ENCODE measurements at places on chromosomes 11 and 22.

DNA sequence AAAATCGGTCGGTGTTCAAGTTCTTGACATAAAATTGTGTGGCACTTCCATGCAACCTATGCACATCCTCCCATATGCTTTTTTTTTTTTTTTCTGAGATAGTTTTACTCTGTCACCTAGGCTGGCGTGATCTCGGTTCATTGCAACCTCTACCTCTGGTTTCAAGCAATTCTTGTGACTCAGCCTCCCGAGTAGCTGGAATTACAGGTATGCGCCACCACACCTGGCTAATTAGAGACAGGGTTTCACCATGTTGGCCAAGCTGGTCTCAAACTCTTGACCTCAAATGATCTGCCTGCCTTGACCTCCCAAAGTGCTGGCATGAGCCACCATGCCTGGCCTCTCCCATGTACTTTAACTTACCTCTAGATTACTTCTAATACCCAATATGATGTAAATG is 15.0 kb downstream of the GLB1L3 start:
- DNase-seq = no peak

DNA sequence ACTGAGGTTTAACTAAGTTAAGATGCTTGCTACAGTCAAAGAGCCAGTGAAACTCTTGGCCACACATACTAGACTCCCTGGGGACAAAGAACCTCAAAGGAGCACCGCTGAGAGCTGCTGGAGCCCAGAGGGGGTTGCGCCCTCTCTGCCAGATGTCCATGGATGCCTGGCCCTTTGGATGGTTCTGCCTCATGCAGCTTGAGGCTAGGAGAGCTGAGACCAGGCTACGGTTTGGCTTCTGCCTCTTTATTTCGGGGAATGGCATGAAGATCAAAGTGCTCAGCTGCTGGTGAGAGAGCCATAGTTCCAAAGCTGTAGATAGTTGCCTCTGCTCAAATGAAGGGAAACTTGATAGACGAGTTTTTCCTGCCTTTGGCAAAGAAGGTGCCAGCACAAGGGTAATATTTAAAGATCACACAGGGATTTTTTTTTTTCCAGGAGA is 43.0 kb downstream of the RASSF10 start:
- no peak for DNase-seq

DNA sequence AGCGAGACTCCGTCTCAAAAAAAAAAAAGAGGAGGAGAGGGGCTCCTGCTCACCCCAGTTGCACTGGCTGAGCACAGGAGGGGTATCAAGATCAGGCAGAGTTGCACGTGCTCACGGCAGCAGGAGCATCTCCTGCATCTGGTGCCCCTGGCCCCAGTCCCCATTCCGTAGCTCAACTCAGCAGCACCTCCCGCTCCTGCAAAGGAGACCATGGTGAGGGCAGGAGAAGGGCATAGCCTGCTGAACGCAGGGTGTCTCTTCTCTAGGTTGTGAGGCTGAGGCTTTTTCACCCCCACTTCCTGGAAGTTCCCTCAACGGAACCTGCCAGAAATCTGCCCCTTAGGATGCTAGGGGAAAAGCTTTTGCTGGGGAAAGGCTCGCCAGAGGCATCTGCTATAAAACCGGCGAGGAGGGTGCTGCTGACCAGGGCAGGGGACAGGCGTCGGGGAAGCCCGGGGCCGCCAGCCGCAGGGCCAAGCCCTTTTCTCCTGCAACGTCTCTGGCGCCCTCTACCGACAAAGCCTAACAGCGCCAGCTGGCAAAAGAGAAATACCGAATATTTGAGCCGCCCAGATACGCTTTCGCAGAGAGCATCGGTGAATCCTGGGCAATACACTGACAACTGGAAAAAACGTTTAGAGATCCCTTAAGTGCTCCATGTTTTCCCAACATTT is 1.0 kb upstream of the PPP6R2 start:
- DNase-seq = peak; percentile 84

DNA sequence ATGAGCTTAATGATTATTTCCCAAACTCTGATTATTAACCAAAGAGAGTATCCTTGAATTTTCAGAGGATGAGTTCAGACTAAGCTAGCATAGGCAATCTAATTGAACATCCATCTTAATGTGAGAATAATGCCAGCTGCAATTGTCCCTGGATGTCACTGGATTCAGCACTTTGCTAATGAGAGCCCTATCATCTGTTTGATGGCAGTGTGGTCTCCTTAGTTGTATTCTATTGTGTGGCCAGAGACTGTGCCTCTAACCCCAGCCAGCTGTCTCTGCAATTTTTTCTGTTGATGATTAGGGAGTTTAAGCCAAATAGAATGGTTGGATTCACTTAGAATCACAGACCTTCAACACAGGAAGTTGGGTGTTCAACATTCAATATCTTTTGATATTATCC is 1249.5 kb downstream of the FAM181B start:
- DNase-seq = no peak

GRCh38 chr11:74417860-74418508 is 19.8 kb upstream of the PGM2L1 start:
- DNase-seq = peak; percentile 38

- DNase-seq = no peak
Measured at GRCh38 chr11:78197816-78198215, 9.1 kb downstream of the USP35 start.

GRCh38 chr22:46661221-46661851 is 41.1 kb downstream of the GRAMD4 start:
- DNase-seq = no peak

DNA sequence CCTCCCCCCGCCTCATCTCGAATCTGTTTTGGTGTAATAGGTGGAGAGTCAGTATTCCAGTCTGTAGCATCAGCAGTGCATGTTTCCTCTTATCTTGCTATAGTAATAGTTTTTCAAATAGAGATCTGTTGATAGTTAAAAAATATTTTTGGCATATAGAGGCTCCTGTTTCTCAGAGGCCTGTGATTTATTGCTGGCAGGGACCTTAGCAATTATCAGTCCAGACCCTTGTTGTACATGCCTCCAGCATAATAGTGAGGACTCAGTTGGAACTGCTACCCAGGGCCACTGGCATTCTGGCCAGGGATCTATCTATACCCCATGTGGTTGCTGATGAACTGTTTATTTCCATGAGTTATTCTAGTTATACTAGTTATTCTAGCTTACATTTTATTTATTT is 52.6 kb downstream of the SPECC1L start:
- DNase-seq = no peak

- no peak for DNase-seq
Measured at GRCh38 chr11:1295591-1295990, 13.8 kb downstream of the TOLLIP start.

- DNase-seq = no peak
Measured at GRCh38 chr11:99554232-99554903, 533.6 kb downstream of the CNTN5 start.

DNA sequence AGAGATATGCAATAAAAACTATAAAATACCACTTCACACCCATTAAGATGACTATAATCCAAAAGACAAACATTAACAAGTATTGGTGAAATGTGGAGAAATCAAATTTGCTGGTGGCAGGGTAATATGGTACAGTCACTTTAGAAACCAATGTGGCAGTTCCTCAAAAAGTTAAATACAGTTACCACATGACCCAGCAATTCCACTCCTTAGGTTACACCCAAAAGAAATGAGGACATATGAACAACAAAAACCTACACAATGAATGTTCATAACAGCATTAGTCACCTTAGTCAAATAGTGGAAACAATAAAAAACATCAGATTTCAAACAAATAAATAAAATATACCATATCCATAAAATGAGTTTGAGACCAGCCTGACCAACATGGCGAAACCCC is 52.6 kb downstream of the RDX start:
- no peak for DNase-seq

GRCh38 chr22:26264162-26264561 is 94.9 kb downstream of the SEZ6L start:
- DNase-seq = no peak

- no peak for DNase-seq
Measured at GRCh38 chr11:102413497-102413896, 39.1 kb downstream of the TMEM123 start.

- no peak for DNase-seq
Measured at GRCh38 chr22:38435010-38435409, 20.0 kb downstream of the KCNJ4 start.

- no peak for DNase-seq
Measured at GRCh38 chr11:36432738-36433137, 77.3 kb downstream of the TRAF6 start.

DNA sequence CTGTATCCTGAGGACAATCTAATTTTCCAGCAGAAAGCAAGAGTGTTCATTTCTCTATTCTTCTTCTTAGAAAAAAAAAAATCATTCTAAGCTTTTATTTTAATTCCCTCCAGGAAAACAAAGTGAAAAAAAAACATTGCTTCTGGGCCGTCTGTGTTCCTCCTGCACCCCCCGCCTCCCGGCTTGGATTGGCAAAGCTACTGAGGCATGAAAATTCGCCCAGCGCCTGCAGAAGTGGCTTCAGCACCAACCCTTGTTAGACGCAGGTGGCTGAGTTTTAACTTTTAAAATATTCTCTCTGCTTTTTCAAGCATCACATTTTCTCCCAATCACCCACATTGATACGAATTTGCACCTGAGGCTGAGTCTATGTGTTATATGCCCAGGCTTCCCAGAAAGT is 401.6 kb downstream of the BRD1 start:
- no peak for DNase-seq

DNA sequence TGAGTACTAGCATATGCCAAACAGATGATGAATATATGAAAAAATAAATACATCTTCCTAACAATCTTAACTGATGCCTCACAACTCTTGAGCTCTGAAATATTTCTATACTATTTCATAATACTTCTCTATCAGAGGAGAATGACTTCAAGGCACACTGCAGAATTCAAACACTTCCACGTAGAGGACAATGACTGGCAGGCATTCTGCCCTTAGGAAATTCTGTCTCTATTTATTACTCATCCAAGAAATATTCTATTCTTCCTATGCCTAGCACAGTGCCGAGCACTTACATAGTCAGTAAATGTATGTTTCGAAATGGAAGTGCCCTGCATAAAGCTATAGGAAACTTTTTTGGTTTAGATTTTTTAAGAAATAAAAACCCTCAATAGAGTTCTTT is 809.1 kb downstream of the DLG2 start:
- DNase-seq = peak; percentile 86
